ENCODE measurements at places on chromosomes 4 and X. TPM values are rescaled to one million over a fixed set of nuclear protein-coding genes. Genes with fewer than 3 reads are reported as not detected.

The TLR8 gene
- not detected for total RNA-seq

The ARHGAP6 gene
- 0.48 TPM for total RNA-seq

The VEGFC gene
- 25.2 TPM for total RNA-seq

The XAGE5 gene
- total RNA-seq: not detected

The SHISA3 gene
- not detected for total RNA-seq

The RPL36A gene
- 110 TPM for total RNA-seq

The FGF13 gene
- total RNA-seq: not detected

The RIBC1 gene
- total RNA-seq: 0.99 TPM

The CXorf66 gene
- not detected for total RNA-seq

All from chondrocyte (in vitro differentiated cells).